ENCODE measurements at places on chromosomes 6 and 20.

- no peak for DNase-seq
These were observed 80.6 kb upstream of the PREP start for GRCh38 chr6:105483492-105483891.

DNA sequence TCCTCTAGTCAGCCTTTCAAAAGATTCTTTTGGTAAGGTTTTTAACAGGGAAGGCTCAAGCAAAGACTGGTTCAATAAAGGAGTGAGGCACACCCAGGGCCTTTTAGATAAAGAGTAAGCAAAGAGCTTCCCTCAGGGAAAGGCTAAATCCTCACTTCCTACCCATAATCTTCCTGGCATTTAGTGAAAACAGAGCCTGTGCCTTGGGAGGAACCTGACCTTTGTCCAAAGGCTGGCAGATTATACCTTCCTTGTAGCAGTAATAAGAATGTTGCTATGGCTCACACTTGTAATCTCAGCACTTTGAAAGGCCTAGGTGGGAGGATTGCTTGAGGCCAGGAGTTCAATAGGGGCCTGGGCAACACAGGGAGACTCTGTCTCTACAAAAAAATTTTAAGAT is 280.1 kb upstream of the PLCB4 start:
- no peak for DNase-seq

GRCh38 chr6:122799916-122800686 is 11.0 kb downstream of the SMPDL3A start:
- DNase-seq = no peak

GRCh38 chr6:108432792-108433191 is 127.9 kb upstream of the FOXO3 start:
- DNase-seq = no peak

DNA sequence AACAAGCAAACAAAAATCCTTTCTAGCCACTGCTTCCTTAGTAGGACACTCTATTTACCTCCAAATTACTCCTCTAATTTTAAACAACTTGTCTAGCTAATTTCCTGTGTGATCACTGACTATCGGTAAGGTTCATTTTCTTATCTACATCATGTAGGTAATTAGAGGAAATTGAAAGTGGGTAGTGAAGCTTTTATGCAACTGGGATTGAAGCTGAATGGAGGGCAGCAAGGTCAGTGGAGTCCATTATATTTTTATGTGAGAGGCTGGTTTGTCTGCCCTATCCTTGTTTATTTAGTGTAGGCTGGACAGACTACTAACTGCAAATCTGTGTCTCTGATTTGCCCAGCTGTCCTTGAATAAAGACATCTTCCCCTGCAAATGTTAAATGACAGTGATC is 88.5 kb upstream of the SIM1 start:
- DNase-seq = no peak

- no peak for DNase-seq
These were observed 652.1 kb downstream of the CBLN4 start for GRCh38 chr20:55353206-55353605.

DNA sequence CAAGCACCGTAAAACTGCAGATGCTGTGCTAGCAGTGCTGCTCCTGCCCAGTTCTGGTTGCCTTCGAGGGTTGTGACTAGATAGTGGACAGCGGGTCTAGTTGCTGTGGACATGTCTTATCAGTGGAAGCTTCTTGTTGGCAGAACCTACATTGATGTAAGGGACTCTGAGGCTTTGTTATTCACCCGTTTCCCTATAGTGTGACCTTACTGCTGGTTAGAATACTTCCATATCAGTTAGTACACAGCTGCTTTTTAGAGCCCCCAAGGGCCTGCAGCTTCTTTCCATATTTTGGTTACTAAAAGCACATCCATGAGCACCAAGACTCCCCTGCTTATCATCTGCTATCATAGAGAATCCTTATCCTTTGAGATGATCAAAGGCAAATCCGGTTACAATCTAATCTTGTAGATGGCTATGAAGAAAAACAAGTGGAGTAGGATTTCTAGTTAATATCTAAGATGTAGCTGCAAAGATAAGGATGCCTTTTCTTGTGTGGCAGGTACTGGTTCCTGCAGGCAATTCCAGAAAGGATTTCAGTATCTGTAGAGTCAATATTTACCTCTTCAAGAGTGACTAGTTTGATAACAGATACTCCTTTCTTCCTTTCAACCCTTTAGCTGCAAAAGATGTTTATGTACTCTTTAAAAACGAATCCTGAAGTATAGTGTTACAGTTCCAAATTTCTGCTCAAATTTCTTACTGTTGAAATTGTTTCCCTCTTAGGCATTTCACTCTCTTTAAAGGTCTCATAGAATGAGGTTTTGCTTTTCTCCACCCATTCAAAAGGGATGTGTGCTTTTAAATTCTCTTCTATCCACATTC is 163.6 kb downstream of the JARID2 start:
- DNase-seq = no peak

GRCh38 chr6:159257846-159258245 is 88.6 kb downstream of the FNDC1 start:
- DNase-seq = no peak

DNA sequence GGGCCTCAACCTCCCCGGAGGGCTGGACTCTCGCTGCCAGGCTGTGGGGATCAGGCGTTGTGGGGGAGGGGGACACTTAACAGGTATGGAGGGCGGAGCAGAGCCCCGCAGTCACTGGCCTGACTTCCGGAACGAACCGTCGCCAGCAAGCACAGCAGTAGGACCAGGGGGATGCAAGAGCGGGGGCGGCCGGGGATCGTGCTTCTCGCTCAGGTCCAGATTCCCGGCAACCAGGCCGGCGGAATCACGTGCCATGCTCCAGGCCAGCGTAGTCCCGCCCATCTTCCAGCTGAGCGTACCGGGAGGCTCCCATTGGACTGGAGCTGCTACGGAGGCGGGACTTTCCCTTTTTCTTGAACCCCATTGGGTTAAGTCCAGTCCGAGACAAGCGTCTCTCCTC is 10.0 kb upstream of the POU5F1 start:
- no peak for DNase-seq

DNA sequence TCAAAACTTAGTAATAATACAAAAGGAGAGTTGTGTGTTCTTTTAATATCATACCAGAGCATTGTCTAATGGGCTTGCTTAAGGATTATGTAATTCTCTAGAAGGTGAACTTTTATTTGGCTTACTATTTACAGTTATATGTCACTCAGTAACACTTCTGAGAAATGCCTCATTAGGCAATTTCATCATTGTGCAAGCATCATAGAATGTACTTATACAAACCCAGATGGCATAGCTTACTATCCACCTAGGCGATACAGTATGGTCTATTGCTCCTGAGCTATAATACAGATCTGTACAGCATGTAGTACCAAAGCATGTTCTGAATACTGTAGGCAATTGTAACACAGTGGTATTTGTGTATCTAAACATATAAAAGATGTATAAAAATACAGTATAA is 340.1 kb downstream of the PHF3 start:
- no peak for DNase-seq

DNA sequence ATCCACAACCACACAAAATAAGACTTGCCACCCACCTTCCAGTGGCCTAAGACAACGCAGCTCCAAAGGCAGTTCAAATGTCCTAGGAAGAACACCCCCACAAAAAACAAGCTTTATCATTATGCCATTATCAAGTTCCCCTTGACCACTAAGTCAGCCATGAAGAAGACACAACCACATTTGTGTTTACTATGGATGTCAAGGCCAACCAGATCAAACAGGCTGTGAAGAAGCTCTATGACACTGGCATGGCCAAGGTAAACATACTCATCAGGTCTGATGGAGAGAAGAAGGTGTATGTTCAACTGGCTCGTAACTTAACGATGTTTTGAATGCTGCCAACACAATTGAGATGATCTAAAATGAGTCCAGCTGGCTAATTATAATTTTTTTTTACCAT is 26.1 kb downstream of the SEC63 start:
- DNase-seq = no peak

- no peak for DNase-seq
These were observed 31.2 kb downstream of the GPLD1 start for GRCh38 chr6:24458134-24458533.

GRCh38 chr20:38674092-38674764 is 50.1 kb upstream of the SLC32A1 start:
- peak; percentile 62 for DNase-seq

DNA sequence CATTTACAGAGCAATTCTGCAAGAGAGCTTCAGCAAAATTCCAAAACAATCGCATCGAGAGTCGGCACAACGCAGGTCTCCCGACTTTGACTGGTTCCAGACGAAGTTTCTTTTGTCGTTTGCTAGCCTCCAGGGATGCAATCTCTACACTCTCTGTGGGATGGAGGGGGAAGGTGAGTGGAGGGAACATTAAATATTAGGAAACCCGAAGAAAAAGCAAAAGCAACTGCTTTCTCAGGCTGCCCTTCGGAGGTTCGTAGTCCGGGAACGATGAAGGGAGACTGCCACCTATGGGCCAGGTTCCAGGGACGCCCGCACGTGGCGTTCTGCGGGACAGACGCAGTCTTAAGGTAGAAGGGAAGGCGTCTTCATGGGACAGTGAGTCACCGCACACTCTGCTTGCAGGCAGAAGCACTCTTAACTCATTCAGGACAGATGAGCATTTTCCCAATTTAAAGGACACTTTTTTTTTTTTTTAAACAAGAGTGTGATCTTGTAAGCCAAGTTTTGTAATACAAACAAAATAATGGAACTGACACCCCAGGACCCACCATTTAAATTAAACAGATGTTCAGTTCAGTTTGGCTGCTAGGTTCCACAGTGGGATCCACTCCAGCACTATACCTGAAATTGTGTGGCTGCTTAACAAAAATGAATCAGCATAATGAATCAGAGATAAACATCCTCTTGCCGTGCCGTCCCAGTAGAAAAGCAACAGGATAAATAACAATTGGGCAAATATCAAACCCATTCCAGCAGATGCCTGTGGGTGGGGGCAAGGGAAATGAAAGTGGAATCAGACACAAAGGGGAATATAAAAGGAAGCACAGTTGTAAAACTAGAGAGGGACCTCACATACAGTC is 65.8 kb upstream of the ARMC2 start:
- peak; percentile 63 for DNase-seq

DNA sequence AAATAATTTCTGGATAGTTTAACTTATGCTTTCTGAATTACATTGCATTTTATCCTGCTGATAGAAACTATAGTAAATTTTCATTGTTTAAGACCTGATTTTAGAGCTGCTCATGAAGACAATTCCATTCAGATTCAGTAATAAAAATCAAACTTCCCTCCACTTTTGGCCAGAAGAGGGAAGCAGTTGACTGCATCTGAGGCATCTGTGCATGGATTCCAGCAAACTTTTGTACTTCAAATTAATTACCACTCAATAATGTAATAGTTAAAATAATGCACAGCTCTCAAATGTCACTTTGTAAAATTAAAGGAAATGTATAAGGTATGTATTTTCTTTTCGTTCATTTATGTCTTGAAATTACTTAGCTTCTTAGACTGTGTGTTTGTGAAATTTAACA is 64.2 kb upstream of the SLC35B3 start:
- no peak for DNase-seq

DNA sequence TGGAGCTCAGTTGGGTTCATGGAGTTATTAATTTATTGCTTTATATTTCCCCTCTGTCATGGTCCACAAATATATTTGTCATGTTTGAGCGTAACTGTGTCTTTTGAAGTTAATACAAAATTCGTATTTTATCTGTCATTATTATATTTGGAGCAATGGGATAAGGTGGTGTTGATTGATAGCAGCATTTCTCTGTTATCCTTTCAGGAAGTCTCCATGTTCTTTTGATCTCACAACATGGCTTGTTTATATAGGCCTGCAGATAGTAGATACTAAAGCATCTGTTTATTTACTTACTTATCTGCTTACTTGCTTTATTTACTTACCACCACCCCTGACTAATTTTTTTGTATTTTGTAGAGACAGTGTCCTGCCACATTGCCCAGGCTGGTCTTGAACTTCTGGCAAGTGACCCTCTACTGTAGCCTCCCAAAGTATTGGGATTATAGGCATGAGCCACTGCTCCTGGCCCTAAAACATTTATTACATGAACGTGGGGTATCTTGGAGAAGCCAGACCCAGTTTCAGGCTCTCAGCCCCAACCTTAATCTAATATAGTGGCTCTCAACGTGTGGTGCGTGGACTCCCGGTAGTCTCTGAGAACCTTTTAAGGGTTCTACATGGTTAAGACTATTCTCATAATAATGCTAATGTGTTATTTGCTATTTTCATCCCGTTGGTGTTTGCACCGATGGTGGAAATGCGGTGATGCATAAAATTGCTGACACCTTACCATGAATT is 104.2 kb downstream of the NCOA3 start:
- no peak for DNase-seq

GRCh38 chr20:59223182-59223601 is 59.6 kb downstream of the ZNF831 start:
- DNase-seq = no peak

- no peak for DNase-seq
These were observed 109.9 kb downstream of the NOL4L start for GRCh38 chr20:32474967-32475811.

DNA sequence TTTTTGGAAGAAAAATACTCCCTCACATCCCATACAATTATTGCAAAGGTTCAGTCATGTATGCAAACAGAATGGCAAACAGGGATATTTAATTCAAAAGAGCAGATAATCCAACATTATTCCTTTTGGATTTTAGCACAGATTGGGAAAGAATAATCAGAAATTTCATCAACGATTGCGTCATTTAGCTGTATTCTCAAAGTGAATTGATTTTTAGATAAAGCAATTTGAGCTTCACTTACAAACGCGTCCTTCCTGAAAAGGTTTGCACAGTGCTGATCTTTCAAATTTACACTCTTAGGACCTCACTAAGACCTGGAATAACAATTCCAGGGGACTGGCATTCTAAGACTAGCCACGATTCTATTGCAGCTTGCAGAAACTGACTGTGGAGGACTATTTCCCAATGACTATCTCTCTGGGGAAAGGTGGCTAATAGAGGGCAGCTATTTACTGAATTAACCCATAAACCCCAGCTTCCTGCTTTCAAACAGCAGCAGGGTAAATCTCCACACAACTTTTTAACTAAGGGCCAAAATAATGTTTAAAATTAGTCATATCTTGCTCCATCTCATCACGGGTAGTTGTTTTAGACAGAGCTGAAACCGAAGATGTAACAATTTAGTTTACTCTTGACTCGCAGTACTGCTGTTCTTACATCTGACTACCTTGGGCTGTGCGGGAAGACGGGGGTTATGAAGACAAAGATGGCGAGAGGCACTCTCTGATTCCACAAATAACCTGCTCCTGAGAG is 131.2 kb upstream of the FAM184A start:
- DNase-seq = no peak

DNA sequence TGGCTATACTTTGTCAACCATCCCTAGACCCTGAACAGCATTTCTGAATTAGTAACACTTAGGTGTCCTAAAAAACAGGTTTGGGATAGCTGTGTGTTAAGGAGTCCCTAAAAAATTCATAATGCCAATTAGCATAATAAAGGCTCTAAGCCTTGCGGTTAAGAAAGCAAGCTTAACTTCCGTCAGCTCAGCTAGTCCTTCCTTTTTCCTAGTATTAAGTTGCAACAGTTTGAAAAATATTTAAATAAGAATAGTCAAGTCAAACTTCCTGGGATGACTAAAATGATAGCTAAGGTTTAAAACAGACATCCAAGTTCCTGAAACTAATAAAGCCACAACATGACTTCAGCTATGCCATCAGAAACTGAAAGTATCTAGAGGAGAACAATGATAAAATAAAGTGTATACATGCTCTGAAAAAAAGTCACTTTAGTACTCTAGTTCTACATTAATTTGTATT is 3.5 kb downstream of the AKIRIN2 start:
- DNase-seq = no peak

GRCh38 chr20:5920581-5920980 is 29.8 kb downstream of the TRMT6 start:
- no peak for DNase-seq

- no peak for DNase-seq
These were observed 637.5 kb upstream of the MAN1A1 start for GRCh38 chr6:119986934-119987549.

GRCh38 chr6:6007366-6008088 is 802 bp upstream of the NRN1 start:
- no peak for DNase-seq

Measured in stimulated activated CD8-positive, alpha-beta memory T cell treated with anti-CD3 and anti-CD28 coated beads, Interleukin-15, amount 100 ng/mL, for 48 hours (primary cell).